H1 (cell line): ENCODE measurements at places on chromosomes 1 and 21. TPM values are rescaled to one million over a fixed set of nuclear protein-coding genes. Genes with fewer than 3 reads are reported as not detected.

DNA sequence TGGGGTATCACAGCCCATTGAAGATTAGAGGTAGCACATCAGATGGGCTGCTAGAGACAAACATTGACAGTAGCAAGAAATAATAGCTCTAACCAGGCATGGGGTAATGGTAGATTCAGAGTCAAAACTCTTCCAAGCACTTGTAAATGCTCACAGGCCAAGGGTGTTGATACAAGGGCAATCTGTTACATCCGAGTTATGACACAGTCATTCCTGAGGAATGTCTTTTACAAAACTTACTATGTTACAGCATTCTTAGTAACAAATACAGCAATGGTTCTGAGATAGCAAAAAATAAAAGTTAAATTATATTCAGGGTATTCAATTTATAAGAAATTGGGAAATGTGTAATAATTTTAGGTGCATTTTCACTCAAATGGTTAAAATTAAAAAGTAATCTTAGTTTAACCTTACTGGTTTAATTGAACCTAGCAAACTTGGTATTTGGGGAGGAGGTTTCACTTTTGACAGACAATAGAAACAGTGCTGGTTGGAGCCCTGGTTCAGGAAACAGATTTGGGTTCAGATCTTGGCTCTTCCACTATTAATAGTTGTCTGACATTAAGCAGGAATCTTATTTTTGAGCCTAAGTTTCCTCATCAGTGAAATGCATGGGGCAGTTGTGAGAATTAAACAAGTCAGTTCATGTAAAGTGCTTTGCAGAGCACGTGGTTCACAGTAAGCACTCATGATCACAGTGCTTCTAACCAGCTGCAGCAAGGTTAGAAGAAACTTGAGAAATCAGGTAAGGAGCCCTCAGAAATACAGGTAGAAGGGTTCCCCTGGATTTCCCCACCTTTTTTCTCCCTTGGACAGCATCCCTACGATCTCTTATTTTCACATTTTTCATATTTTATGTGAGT is 4.4 kb downstream of the ST3GAL3 start:
- no peaks in the 10 kb centered on the region for H3K36me3 ChIP-seq
- no peak overlapping the region for H3K4me3 ChIP-seq
- no peak overlapping the region for H3K27ac ChIP-seq
- no peaks in the 10 kb centered on the region for H3K27me3 ChIP-seq
- no peaks in the 10 kb centered on the region; the same call in 1 of the 2 replicates for H3K4me1 ChIP-seq

DNA sequence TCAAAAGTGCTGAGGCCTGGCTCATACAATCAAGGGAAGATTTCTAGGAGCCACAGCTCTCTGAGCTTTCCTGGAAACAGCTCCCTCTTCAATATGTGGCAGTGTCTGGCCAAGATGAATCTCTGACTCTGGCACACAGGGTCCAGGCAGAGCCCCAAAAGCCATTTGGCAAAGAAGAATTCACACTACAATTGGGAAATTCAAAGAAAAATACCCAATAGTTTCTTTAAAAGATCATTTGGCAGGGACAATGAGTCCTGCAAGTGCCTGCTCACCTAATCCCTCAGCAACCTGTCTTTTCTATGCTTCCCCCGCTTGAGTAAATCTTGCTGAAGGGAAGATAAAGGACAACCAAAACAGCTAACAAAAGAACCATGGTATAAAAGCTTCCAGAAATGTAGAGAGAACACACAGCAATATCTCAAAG is 124.6 kb downstream of the TGFBR3 start:
- H3K4me3 ChIP-seq: no peak overlapping the region
- DNase-seq: no peak
- H3K36me3 ChIP-seq: no peaks in the 10 kb centered on the region
- no peaks in the 10 kb centered on the region for H3K27me3 ChIP-seq

GRCh38 chr1:215857317-215857716 is 290.2 kb downstream of the KCTD3 start:
- H3K27ac ChIP-seq: no peak overlapping the region
- no peak for DNase-seq
- no peaks in the 10 kb centered on the region for H3K27me3 ChIP-seq
- H3K36me3 ChIP-seq: no peaks in the 10 kb centered on the region
- no peak overlapping the region for H3K4me3 ChIP-seq
- H3K4me1 ChIP-seq: no peaks in the 10 kb centered on the region

- H3K36me3 ChIP-seq: no peaks in the 10 kb centered on the region
- no peaks in the 10 kb centered on the region; the same call in 1 of the 2 replicates for H3K4me1 ChIP-seq
- H3K27ac ChIP-seq: no peak overlapping the region
- no peak overlapping the region for H3K4me3 ChIP-seq
Measured at GRCh38 chr1:148383966-148384365, 99.1 kb downstream of the PPIAL4G start.

DNA sequence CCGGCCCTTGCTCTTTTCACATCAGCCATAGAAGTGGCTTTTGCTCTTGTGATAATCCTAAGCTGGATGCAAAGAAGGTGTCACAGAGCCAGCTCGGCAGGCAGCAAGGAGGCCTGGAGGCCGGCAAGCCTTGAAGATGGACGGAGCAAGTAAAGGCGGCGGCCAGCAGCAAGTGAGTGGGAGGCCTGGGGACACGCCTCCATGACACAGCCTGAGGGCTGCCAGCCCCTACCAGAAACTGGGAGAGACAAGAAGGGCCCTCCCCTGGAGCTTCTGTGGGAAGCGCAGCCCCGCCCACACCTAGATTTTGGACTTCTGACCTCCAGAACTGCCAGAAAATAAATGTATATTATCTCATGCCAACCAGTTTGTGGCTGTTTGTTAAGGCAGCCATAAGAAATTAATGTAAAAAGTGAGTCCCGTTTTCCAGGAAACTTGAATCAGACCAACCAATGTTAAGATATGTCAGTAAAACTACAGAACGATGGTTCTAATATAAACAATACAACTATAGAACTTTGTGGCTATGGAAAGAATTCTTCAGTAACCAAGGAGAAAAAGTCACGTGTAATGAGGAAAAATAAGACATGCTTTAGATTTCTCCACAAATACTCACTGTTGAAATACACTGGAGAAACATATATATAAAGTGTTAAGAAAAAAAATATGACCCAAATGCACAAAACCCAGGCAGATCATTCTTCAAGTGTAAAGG is 49.9 kb downstream of the BACE2 start:
- no peaks in the 10 kb centered on the region for H3K4me1 ChIP-seq
- no peak overlapping the region for H3K4me3 ChIP-seq
- DNase-seq: no peak
- H3K27ac ChIP-seq: no peak overlapping the region
- no peaks in the 10 kb centered on the region for H3K27me3 ChIP-seq
- no peaks in the 10 kb centered on the region for H3K36me3 ChIP-seq

DNA sequence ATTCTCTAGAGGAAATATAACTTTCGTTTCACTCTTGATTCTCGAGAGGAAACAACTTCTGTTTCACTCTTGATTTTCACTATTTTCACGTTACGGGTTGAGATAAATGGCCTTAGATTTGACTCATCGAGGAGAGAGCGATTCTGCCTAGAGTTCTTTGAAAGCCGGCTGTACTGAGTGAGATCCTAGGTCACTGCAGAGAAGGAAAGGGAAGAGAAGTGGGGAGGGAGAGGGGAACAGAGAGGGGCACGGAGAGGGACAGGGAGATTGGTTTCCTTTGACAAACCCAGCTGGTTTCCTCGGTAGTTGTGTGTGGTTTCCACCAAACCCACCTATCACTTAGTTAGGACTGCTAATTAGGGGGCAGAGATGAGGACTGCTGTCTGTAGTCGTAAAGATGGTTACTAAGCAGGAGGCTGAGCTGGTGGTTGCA is 21.6 kb upstream of the GPR137B start:
- no peak for DNase-seq
- no peak overlapping the region for H3K4me3 ChIP-seq
- H3K4me1 ChIP-seq: no peaks in the 10 kb centered on the region
- H3K27ac ChIP-seq: no peak overlapping the region
- no peaks in the 10 kb centered on the region for H3K27me3 ChIP-seq

- H3K27me3 ChIP-seq: no peaks in the 10 kb centered on the region
- no peak overlapping the region for H3K4me3 ChIP-seq
- H3K36me3 ChIP-seq: no peaks in the 10 kb centered on the region
- no peaks in the 10 kb centered on the region for H3K4me1 ChIP-seq
Measured at GRCh38 chr1:46102769-46103476, 29.5 kb downstream of the PIK3R3 start.

GRCh38 chr1:153357076-153357852 is 390 bp upstream of the S100A9 start:
- no peaks in the 10 kb centered on the region for H3K27me3 ChIP-seq
- no peak for DNase-seq
- no peaks in the 10 kb centered on the region for H3K36me3 ChIP-seq
- no peak overlapping the region for H3K4me3 ChIP-seq
- H3K27ac ChIP-seq: no peak overlapping the region

GRCh38 chr1:29319300-29320110 is 83.2 kb downstream of the PTPRU start:
- H3K27ac ChIP-seq: no peak overlapping the region
- no peak overlapping the region for H3K4me3 ChIP-seq
- DNase-seq: no peak
- H3K4me1 ChIP-seq: peaks cover 2% of the 10 kb centered on the region
- no peaks in the 10 kb centered on the region for H3K27me3 ChIP-seq

DNA sequence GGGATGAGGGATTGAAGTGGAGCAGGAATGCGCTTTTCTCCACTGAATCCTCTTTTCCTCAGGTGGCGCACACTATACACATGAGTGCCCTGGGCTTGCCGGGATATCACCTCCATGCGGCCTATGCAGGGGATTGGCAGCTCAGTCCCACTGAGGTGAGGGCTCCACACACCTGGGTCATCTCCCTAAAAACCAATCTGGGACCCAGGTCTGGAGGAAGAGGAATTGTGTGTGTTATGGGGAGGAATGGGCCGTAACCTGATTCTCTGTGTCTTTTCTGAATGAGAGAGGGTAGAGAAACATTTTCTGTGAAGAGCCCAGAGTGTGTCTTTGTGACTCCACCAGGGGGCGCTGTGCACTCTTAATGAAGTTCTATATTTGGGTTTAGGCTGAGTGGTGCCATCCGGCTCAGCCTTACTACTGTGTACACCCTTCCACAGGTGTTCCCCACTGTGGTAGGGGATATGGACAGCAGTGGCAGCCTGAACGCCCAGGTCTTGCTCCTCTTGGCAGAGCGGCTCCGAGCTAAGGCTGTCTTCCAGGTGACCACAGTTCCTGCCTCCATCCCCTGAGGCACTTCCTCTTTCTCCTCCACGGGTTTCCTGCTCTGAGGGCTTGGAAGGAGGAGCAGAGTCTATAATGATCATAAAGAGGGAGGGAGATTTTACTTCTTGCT is 1.5 kb downstream of the TOMM40L start:
- peak overlapping the region; percentile 90 for H3K4me3 ChIP-seq

The SPEN gene
- 12.5 and 13.6 TPM in 2 replicates for polyA plus RNA-seq

The KCNE1 gene
- 0.08 and 0.63 TPM in 2 replicates for polyA plus RNA-seq

The LAMTOR2 gene
- polyA plus RNA-seq: 122 and 131 TPM in 2 replicates

The KLHDC7A gene
- 3.9 and 8.5 TPM in 2 replicates for polyA plus RNA-seq

The C1orf74 gene
- 2.6 and 3.1 TPM in 2 replicates for polyA plus RNA-seq

The PTGFR gene
- 0.02 and 0.05 TPM in 2 replicates for polyA plus RNA-seq

The SPTA1 gene
- polyA plus RNA-seq: not detected in 2 replicates

The KLHL21 gene
- polyA plus RNA-seq: 11.9 and 25.4 TPM in 2 replicates
